ENCODE measurements at places on chromosomes 7 and 10.
A peak's percentile ranks its signal among the peaks of the same experiment; 100 is the strongest.

GRCh38 chr7:20578257-20578771 lies 37.2 kb upstream of the ABCB5 start:
- no peak for DNase-seq

DNA sequence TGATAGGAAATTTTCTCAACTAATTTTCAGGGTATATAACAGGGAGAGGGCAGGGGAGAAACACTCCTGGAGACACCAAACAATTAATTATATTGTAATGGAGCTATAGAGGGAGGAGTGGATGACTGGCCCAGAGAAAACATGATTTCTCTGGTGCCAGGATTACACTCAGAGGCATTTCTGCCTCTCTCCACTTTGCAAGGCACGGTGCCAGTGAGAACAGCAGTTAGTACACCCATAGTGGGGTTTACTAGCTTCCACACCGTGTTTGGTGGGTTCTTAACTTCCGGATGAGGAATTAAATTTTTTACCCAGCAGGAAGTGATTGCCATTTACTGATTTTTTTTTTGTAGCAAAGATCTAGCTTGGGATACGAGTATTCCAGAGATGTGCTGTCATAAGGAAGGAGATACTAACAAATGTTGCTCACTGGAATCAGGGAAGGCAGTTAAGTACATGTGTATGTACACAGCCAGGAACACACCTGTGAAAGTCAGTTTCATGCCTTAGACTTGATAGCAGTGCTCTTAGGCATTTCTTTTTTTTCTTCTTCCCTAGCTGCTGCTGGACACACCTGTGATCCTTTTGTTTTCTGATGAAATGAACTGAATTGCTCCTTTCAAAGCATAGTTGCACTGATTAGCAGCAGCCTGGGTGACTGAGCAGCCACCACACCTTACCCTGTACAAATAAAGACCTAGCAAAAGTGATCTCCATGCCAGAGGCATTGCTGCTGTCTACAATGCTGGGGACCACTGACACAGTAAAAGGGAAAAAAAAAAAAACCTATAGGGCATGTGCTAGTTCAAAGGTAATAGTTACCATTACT lies 58.1 kb downstream of the POLL start:
- no peak for DNase-seq

DNA sequence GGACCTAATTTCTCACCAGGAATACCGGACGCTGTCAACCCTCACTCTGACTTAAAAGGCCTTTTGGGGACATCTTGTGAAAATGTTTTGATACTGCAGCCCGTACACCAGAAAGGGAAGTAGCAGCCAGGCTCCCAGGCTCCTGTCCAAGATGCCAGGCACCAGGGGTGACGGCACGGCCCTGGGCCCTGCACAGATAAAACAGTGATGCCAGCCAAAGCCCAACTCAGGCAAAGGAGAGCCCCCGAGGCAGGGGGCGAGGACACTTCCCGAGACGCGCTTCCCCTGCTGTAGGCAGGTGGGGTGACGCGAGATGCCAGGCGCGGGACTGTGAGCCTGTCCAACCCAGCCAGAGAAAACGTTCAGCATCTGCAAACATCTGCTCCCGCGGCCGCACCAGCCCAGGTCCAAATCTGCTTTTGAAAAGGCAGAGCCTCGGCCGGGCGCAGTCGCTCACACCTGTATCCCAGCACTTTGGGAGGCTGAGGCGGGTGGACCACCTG lies 15.7 kb downstream of the ZFAND2A start:
- no peak for DNase-seq

DNA sequence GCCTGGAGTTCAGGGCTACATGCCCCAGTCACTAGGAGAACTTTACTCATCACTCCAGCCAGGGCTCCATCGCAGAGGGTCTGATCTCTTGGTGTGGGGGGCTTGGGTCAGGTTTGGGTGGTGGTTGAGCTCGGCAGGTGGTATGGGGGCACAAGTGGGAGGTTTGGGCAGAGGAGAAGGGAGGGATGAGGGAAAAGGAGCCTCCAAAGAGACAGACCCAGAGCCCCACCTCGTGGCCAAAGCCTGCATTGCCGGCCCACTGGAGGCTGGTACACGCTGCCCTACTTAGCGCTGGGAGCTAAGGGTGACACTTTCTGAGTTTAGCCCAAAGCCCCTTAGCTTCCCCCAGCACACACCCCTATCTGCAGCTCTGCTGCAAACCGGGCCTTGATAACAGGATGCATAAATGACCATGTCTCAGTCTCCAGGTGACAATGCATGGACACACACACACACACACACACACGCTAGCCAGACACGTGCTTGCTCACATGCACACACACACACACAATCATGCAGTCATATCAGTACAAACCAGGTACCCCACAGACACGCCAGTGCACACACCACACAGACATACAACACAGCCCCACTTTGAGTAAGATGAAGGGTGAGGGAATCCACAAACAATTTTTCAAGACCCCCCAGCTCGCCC lies 14.7 kb downstream of the LZTS2 start:
- peak; percentile 60 for DNase-seq

DNA sequence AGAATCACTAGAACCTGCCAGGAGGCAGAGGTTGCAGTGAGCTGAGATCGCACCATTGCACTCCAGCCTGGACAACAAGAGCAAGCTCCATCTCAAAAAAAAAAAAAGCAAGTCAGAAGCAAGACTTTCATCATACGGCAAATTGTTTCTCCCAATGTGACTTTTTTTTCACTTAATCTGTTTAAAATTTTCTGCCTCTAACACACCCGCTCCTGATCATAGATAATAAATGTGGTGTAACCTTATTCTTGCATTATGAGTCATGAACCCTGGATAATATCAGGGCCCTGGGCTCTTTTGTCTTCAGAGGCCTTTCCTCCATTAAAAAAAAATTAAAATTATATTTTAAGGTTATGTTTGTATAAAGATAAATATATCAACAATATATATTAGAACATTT lies 111.4 kb upstream of the JCAD start:
- no peak for DNase-seq

GRCh38 chr10:110036640-110037039 lies 28.9 kb downstream of the ADD3 start:
- DNase-seq = no peak

DNA sequence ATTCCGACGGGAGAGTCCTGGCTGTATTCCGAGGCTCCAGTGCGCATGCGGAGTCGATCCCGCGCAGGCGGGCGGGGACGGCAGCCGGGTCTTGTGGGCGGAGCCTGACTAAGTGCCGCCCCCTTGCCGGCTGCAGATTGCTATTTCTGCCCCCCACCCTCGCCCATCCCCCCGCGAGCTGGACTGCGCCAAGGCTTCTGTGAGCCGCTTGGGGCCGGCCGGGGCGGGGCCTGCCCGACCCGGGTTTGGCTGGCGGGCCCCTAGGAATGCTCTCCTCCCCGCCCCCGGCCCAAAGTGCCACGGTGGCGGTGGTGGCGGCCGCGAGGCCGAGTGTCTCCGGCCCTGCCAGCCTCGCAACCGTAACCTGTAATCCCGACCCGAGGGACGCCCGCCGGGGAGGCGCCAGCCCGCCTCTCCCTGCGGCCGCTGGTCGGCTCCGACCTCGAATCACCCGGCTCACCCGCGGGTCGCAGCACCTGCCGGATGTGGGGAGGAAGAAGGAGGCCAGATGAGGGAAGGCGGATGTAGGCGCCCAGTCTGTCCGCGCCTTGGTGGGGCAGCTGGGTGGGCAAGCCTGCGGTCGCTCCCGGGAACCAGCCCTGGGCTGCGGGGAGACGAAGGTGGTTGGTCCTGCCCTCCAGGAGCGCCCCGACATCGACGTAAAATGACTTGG lies 702 bp upstream of the KAZALD1 start:
- DNase-seq = peak; percentile 42

DNA sequence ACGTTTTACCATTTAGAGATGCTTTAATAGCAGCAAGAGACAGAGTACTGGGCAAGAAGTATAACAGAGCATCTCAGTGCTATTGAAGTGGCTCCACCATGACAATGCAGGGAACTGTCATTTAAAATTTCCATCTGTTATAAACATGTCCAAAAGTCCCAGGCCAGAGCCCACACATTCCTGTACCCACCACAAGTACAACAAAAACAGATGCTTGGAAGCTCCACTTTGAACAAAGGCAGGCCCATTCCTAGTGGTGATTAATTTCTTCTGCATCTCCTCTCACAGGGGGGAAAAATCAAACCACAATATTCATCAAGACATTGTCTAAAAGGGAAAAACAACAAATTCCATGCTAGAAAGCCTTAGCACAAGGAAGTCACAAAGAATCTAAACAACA lies 627.9 kb downstream of the PARD3 start:
- DNase-seq = no peak

DNA sequence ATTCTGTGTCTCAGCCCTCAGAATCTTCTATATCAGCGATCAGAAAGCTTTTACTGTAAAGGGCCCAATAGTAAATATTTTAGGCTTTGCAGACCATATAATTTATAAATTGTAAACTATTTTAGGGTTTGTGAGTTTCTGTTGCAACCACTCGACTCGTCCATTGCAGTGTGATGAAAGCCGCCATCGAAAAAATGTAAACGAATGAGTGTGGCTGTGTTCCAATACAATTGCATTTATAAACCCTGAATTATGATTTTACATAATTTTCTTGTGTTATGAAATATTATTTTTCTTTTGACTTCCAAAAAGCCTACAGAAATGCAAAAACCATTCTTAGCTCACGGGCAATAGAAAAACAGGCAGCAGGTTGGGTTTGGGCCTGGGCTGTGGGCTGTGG lies 62.5 kb upstream of the ADO start:
- DNase-seq = no peak

- no peak for DNase-seq
Observed at GRCh38 chr10:52313256-52313932, 687 bp upstream of the DKK1 start.

DNA sequence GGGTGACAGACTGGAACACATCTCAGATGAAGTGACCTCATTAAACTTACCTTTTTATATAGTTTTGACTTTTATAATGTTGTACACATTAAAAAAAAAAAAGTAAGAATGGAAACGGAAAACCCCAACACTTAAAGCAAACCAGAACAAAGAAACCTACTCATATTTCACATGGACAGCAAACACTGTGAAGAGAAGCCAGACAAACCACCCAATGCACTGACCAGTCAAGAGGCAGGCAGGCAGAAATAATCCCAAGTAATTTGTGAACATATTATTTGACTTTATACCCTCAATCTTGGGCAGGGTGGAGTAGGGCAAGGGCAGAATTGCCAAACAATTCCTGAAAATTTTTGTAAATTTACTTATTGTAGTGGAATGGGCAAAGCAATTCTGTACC lies 39.8 kb downstream of the WAPL start:
- no peak for DNase-seq

- no peak for DNase-seq
Observed at GRCh38 chr10:95782318-95782717, 26.4 kb downstream of the ENTPD1 start.

- no peak for DNase-seq
Observed at GRCh38 chr7:35003679-35004303, 33.5 kb downstream of the DPY19L1 start.

DNA sequence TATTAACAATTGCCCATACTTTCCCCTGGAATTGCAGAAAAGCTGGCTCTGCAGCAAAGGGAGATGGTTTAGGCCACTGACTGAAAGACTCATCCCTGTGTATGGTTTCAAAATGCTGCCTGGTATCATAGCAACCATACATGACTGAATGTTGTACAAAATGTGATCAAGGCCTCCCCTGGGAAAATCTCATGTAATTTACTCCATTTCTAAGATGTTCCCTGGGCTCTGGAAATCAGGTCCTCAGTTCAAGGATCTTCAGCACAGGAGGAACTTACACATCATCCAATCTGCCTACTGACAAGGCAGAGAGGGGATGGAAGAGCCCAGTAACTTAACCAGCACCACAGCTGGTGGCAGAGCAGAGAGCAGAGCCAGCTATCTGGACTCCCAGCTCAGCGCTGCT lies 111.8 kb downstream of the JAZF1 start:
- DNase-seq = no peak

GRCh38 chr7:30789334-30789711 lies 18.1 kb downstream of the MINDY4 start:
- DNase-seq = no peak

- DNase-seq = no peak
Observed at GRCh38 chr7:17031906-17032551, 150.2 kb upstream of the AGR3 start.

- no peak for DNase-seq
Observed at GRCh38 chr10:53403688-53404087, 631.1 kb upstream of the MBL2 start.

DNA sequence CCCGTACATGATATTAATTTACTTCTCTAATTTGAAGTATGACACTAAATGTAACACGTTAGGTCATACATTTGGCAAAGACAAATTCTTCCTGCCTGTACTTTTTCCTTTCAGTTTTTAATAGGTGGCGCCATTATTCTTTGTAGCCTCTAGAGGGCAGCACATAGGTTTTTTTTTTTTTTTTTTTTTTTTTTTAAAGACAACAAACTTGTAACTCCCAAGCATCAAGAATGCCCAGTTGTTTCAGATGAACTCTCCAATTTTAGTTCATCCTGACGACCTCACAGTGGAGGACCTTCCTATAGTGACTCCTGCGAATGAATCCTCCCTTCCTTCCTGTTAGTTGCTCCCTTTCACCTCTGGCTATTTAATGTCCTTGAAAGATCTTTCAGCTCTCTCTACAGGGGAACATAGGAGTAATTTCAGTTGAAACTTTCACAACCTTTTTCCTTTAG lies 139.3 kb upstream of the HDAC9 start:
- DNase-seq = peak; percentile 2

DNA sequence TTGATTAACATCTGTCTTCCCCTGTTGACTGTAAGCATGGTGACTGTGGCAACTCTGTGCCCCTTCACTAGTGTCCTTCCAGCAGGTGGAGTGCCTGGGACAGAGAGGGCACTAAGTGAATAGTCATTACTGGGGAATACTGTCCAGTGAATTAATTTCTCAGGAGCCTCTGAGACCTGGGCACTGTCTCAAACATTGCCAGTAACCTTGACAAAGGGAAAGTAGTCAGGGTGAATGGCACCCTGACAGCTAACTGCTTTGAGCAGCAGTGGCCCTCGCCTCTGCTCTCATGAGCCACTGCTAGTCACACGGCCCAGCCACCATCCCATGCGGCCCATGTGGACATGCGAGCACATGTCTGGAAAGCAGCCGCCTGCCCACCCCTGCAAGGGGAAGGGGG lies 13.1 kb upstream of the GRB10 start:
- DNase-seq = no peak

DNA sequence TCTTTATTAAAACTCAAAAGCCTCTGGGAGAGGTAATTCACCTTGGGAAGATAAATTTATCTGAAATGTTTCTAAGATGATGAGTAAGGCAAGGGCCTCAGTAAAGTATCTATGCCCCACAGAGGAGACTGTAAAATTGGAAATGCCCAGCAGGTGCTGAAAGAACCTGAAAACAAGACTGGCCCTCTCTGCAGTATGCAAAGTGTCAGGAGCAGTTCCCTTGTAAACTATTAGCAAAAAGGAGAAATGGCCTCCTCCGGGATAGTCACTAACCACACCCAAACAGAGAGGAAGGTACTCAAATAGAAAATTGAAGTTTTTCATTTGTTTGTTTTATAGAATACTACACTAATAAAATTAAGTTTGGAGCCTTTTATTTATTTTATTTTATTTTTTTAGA lies 81.2 kb downstream of the FZD1 start:
- no peak for DNase-seq

- no peak for DNase-seq
Observed at GRCh38 chr7:70761711-70762328, 370.1 kb upstream of the GALNT17 start.

Measured in central memory CD4-positive, alpha-beta T cell (primary cell).